ENCODE measurements at places on chromosomes 5 and 9.

- no peak for DNase-seq
Observed at GRCh38 chr9:127912882-127913281, 4.0 kb downstream of the ST6GALNAC4 start.

DNA sequence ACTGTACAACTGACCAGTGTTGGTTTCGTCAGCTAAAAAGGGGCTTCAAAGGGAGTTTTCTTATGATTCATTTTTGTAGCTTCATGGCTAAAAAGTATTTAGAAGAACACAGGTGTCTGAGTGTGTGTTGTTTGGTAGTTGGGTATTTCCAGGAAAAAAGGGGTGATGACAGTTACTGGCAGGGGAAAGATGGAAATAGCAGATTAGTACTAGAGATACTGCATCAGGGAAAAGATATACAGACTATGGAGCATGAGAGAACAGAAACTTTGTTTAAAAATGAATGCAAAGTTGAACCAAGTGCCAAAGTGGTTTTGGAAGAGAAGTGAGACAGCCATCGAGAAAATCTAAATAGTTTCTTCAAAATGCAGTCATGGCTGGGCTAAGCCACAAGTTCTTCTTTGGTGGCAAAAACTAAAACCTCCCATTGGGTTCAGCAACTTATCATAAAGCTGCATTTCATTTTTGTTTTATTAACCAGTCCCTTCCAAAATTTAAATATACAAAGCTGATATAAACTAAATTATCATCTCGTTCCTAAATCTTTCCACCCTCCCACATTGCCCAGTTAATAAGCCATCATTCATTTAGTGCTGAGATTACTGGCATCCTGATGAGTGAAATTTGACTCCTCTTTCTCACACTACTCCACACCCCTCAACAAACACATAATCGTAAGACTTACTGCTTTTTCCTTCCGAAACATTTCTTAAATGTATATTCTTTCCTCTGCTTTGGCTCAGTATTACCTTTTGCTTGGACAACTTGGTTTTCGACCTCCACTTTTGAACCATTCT lies 33.5 kb downstream of the ELL2 start:
- no peak for DNase-seq

GRCh38 chr9:126974594-126974993 lies 60.0 kb downstream of the RALGPS1 start:
- DNase-seq: no peak

GRCh38 chr5:149113669-149114068 lies 27.6 kb upstream of the ABLIM3 start:
- peak; percentile 95 for DNase-seq

GRCh38 chr5:95422838-95423237 lies 31.7 kb downstream of the FAM81B start:
- DNase-seq: peak; percentile 56

- peak; percentile 52 for DNase-seq
Observed at GRCh38 chr5:139637438-139638089, 10.6 kb upstream of the CXXC5 start.

- DNase-seq: no peak
Observed at GRCh38 chr5:146450002-146450401, 2.9 kb downstream of the TCERG1 start.

- DNase-seq: no peak
Observed at GRCh38 chr5:171710451-171711024, 75.1 kb upstream of the SMIM23 start.

GRCh38 chr5:54944364-54944763 lies 41.0 kb downstream of the ESM1 start:
- peak; percentile 62 for DNase-seq
